T-helper 2 cell (primary cell): ENCODE measurements at places on chromosomes 5 and 9.

GRCh38 chr5:146076028-146076427 is 29.3 kb downstream of the PLAC8L1 start:
- DNase-seq: no peak

- DNase-seq: no peak
These were observed 74.5 kb upstream of the BARHL1 start for GRCh38 chr9:132507670-132508469.

- DNase-seq: no peak
These were observed 110.0 kb downstream of the LURAP1L start for GRCh38 chr9:12884736-12885395.

DNA sequence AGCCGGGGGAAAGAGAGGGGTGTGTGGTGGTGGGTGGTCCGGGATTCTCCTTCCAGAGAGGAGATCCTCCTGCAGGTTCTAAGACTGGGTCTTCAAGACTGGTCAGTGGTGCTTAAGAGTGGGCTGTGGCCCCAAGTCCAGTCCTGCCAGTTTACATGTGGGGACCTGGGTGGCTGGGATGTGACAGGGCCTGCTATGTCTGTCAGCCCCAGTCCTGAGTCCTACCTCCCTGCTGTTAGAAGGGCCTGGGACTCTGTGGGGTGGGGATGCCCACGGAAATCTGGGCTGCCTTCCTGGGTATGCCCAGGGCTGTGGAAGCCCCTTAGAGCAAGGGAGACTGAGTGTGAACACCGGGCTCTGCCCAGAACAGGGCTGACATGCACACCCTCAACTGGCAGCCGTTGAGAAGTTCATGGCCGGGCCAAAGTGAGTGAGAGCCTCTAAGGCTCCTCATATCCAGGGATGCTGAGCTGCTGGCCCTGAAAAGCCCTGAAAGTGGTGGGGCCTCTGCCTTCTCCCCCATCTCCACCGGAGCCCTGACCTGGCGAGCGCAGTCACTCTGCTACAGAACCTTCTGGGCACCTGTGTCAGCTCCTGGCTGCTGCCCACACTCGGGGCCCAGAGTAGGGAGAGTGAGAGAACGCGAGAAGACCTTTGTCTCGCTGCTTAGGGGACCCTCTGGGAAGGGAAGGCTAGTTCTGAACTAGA is 1.7 kb downstream of the PHF2 start:
- DNase-seq: no peak

GRCh38 chr5:94694671-94695070 is 76.2 kb downstream of the SLF1 start:
- DNase-seq: no peak

DNA sequence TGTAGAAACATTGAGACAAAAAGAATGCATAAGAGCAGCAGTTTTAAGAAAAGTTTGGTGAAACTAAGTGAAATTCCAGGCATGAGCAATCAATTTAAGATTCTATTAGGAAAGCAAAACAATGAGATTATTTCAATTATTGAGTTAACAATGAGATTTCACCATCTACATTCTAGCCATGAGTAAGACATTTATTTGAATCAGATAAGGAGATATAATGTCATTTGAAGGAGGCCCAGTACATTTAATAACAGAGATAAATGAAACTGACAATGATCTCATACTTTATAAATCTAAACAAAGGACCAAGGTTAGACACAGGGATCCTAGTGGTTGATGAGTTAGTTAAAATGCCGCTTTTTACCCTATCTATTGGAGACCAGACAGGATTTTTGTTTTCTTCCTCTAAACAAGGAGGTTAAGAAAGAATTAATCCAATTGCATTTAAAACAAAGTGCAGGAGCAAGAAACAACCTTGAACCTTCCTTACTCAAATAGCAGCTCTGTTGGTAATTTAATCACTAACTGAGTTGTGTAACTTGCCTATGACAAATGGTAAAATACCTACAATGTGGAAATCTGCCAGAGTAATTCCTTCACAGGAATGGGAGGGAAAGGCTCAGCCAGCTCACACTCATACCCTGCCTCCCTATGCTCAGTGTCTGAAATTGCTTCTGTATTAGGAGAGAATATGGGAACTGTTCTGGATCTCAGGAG is 103.5 kb upstream of the NR3C1 start:
- DNase-seq: no peak

DNA sequence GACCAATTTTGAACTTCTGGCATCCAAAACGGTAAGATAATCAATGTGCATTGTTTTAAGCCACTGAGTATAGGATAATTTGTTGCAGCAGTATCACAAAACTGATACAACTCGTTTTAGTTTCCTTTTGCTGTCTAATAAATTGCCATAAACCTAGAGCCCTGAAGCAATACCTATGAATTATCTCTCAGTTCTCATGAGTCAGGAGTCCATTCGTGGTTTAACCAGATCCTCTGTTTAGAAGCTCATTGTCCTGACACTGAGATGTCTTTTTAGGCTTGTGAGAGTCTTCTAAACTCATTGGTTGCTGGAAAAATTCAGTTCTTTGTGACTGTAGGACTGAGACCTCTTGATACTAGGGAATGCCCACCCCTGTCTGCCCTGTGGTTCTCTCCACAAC is 262.9 kb downstream of the SEMA5A start:
- DNase-seq: no peak

DNA sequence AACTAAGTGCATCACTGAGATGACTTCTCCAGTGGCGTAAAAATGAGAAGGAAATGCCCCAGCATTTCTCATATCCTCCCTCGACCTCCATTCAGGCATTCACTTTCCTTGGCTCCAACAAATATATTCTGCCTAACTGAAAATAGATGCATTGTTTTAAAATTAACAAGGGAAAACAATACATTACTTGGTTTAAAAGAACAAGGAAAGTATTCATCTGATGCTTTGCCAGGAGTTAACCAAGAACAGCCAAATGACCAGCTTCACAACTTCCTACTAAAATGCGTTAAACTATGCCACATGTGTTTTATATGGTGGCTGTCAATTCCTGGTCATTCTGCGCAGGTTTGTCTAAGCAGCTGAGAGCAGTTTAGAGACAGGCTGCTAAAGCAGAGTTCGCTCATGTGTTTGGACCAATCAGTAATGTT is 121.4 kb downstream of the GNAQ start:
- no peak for DNase-seq

- no peak for DNase-seq
These were observed 560.7 kb downstream of the PSAT1 start for GRCh38 chr9:78857373-78858225.

GRCh38 chr5:133863857-133864585 is 104.4 kb downstream of the C5orf15 start:
- DNase-seq: no peak

DNA sequence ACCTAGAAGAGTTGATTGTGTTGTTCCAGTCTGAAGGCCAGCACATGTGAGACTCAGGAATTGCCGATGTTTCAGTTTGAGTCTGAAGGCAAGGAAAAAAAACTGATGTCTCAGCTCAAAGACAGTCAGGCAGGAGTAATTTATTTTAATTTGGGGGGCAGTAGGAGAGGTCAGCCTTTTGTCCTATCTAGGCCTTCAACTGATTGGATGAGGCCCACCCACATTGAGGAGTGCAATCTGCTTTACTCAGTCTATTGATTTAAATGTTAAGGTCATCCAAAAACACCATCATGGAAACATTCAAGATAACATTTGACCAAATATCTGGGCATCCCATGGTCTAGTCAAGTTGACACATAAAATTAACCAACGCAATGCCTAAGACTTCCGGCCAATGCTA is 288.9 kb downstream of the CDK5RAP2 start:
- DNase-seq: no peak

DNA sequence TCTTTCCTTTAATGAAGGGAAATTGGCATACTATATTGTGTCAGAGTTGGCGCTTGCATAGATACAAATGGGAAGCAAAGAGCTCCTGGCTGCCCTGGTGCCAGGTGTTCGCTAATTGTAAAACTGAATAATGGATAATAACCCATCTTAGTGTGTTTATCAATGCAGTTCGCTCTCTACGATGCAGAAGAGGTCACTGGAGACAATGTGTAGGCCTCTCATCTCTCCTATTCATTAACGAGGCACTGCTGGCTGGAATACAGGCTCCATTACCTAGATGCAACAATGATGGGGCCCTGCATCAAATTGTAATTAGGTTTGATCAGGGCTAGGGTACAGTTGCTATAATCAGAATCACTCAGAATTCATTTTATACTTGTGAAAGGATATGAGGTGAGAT is 171.0 kb downstream of the RMI1 start:
- DNase-seq: no peak

GRCh38 chr9:134396825-134397224 is 70.6 kb downstream of the RXRA start:
- DNase-seq: peak; percentile 82

DNA sequence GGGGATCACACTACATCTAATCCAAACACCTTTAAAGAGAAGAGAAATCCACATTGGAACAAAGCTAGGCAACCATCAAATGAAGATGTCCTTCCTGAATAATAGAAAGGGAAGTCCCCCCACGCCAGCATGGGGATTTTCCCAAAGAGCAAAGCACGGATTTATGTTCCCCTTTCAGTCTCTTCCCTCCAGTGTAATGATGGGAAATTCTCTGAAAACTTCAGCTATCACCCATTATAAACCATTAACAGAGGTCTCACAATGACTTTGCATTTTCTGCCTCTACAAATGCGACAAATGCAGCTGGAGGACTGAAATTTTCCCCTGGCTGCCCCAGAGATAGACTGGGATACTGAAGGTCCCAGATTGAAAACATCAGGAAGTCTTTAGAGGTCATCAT is 368.7 kb downstream of the EFNA5 start:
- DNase-seq: no peak

DNA sequence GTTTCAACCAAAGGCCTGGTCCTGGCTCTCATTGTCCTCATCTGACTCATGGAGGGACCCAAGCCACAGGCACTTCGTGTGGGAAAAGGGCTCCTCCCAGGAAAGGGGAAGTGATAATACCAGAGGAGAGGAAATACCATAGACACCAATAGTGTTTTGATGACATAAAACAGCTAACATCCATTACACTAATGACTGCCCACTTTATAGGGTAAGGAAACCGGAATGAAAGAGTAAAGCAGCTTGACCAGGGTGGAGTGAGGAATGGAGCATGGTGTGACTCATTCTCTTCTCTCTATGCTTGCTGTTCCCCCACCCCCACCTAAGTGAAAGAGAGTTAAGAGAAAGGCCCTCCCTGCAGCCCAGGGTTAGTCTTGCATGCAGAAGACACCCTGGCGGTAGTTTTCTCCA is 67.4 kb upstream of the HRH2 start:
- DNase-seq: no peak

- DNase-seq: no peak
These were observed 73.2 kb downstream of the WNK2 start for GRCh38 chr9:93256878-93257807.

DNA sequence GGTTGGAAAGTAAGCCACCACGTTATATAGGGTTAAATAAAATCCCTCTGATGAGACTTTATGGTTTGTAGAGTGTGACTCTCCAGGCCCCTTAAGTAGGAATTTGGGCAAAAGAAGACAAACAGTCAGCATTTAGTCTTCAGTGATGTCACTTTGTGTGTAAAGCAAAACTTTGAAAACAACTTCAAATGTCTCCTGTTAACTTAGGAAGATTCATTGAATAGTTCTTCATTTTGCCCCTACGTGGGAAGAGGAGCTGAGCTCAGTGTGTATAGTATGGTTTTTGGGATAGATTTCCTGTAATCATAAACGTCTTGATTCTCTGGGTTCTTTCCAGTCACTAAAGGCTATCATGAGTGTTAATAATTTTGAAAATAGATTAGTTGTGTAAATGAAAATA is 101.3 kb downstream of the GADD45G start:
- no peak for DNase-seq

DNA sequence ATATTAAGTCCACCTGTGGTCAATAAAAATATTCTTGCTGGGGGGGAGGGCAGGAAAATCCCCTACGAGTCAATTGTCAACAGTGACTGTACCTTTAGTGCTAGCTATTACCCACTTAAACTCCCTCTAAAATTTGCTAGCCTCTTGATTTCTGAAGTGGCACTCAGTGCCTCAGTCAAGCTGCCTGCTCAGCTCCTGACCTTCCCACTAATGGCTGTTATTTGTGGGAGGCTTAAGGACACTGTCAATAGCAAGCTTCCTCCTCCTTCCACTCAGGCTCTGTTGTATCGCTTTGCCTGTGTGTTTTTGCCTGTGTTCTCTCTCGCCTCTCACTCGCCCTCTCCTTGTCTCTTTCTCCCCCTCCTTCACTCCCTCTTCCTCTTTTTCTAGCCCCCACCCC is 140.8 kb downstream of the BNC2 start:
- DNase-seq: no peak

- no peak for DNase-seq
These were observed 93.4 kb downstream of the PLPPR1 start for GRCh38 chr9:101121836-101122399.

- DNase-seq: no peak
These were observed 100.9 kb downstream of the SMARCA2 start for GRCh38 chr9:2116073-2116472.

GRCh38 chr9:126678989-126679388 is 65.3 kb downstream of the LMX1B start:
- no peak for DNase-seq

- DNase-seq: peak; percentile 20
These were observed 55.3 kb downstream of the FYB1 start for GRCh38 chr5:39164016-39164415.

DNA sequence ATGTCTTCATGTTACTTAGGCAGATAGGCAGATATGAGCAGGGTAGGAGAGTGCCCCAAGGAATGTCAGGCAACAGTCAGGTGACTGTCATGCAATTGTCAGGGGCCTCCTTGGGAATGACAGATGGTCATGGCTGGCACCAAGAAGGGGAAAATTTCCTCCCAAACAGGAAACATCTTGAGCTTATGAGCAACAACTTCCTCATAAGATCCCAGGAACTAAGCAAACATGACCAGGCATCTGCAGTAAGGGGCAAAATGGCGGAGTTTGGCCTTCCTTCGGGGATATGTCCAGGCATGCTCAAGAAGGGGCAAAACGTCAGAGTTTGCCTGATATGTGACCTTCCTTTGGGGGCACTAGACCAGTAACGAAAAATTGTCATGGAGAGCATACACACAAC is 591.8 kb downstream of the PDE4D start:
- no peak for DNase-seq

- DNase-seq: no peak
These were observed 131.5 kb downstream of the ZNF462 start for GRCh38 chr9:106994463-106994862.

DNA sequence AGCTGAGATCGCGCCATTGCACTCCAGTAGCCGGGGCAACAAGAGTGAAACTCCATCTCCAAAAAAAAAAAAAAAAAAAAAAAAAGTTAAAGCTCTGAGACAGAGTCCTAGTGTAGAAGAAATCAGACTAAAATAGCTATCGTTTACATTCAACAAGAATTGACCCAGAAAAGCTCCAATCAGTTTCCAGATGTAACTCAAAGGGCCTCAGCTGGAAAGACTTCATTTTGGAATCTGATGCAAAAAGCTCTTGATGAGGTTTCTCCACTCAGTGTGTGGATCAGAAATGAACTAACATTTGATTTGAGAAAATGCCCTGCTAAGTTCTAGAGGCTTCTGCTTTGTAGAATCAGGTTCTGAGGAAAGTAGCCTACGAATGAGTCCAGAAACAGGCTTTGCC is 7.2 kb upstream of the C1QTNF2 start:
- DNase-seq: no peak

- no peak for DNase-seq
These were observed 9.6 kb upstream of the AMBP start for GRCh38 chr9:114087721-114088120.

- DNase-seq: no peak
These were observed 16.2 kb downstream of the C9orf43 start for GRCh38 chr9:113426701-113427100.
